ENCODE measurements at places on chromosomes 6 and 20.

DNA sequence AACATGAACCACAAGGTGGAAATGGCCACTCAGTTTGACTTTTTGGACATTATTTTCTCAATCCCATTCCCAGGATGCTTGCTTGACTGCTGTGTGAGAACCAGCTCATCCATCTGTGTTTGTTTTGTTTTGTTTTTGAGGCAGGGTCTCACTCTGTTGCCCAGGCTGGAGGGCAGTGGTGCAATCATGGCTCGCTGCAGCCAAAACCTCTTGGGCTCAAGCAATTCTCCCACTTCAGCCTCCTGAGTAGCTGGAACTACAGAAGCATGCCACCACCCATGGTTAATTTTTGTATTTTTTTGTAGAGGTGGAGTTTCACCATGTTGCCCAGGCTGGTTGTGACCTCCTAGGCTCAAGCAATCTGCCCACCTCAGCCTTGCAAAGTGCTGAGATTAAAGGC is 166.0 kb upstream of the CDH4 start:
- no peak for DNase-seq

- DNase-seq = no peak
Observed at GRCh38 chr6:87923389-87924050, 124.1 kb upstream of the SPACA1 start.

GRCh38 chr20:7765221-7765620 is 175.0 kb downstream of the HAO1 start:
- no peak for DNase-seq

- DNase-seq = no peak
Observed at GRCh38 chr6:166658115-166658791, 31.2 kb upstream of the RPS6KA2 start.

- DNase-seq = peak; percentile 81
Observed at GRCh38 chr6:122184401-122184827, 215.0 kb upstream of the HSF2 start.

DNA sequence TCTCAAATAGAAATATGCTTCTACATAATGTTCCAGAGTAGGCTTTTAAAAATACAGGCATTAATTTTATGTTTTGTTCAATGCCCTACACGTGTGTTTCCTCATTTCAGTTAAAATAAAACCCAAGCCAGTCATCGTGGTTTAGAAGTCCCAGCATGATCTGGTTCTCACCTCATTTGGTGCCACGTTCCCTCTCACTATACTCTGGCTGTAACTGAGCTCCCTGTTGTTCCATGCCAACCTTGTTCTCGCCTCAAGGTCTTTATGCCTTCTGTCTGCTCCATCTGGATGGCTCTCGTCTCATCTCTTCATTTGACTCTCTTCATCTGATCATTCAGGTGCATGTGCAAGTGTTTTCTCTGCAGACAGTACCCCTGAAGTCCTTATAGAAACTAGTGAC is 32.6 kb downstream of the HDGFL1 start:
- DNase-seq = no peak

GRCh38 chr20:6579824-6580223 is 187.7 kb upstream of the BMP2 start:
- DNase-seq = no peak

GRCh38 chr6:132041706-132042105 is 90.5 kb upstream of the CCN2 start:
- no peak for DNase-seq

- no peak for DNase-seq
Observed at GRCh38 chr20:2655331-2656116, 3.1 kb downstream of the NOP56 start.

DNA sequence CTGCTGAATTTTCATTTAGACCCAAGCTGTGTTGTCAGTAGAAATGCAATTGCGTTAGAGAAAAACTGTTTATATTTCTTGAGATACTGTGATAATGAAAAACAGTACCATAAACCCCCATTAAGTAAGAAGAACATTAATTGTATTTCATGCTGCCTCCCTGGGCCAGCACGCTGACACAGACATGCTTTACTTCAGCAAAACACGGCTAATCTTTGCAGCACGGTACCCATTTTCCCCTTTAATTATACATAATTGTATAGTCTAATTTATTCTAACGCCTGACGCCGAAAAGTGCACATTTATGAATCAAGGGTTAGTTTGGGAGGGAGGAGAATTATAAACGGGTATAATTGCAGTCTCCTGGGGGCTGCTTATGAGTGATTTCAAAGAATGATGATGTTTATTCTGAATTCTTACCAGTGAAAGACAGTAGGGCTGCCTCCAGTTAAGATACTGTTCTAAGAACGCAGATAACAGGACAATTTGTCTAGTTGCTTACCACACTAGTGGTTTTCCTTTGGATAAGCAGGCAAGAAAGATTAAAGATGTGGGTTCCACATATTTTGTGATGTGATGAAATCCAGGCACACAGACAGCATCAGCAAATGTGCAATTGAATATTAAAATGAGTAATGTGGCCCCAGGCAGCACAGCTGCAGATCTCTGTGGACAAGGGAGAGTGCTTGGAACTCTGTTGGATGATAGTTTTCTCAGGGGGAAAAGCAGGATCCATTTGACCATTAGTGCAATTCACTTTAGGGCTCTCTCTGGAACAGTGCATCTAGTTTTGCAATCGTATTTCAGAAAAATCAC is 4.7 kb upstream of the SULF2 start:
- DNase-seq = peak; percentile 88

- no peak for DNase-seq
Observed at GRCh38 chr6:116941727-116942126, 64.7 kb downstream of the RFX6 start.

DNA sequence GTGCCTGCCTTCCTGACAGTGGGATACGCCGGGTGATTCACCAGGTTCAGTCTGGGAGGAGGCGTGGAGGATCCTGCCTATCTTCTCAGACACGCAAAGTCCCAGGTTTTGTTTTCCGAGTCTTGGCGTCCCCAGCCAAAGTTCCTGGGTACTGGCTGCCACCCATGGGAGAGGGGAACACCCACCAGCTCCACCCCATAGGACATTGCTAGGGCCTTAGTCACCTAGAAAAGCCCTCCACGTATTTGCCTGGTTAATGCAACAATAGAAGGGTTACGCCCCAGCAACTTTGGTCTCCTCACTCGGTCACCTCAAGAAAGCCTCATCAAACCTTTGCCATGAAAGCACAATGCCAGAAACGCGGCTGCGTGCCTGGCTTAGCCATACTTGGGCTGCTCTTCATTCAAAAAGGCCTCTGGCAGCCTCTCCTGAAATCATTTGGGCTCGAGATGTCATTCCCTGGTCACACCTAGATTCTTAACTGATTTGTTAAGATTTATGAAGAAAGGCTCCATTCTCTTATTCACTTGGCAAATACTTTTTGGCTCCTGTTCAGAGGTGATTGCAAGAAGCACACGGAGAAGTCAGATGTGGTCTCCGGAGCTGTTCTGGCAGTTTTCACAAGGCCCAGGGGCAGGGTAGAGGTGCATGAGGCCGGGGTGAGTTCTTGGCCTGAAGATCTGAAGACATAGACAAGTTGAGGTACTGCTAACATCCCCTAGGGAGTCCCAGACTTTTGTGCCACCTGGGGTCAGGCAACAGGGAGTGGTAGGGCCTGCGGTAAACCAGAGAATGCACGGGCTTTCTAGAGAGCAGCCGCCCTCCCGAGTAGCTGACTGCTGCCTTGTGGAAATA is 35.5 kb upstream of the ZNF133 start:
- no peak for DNase-seq

DNA sequence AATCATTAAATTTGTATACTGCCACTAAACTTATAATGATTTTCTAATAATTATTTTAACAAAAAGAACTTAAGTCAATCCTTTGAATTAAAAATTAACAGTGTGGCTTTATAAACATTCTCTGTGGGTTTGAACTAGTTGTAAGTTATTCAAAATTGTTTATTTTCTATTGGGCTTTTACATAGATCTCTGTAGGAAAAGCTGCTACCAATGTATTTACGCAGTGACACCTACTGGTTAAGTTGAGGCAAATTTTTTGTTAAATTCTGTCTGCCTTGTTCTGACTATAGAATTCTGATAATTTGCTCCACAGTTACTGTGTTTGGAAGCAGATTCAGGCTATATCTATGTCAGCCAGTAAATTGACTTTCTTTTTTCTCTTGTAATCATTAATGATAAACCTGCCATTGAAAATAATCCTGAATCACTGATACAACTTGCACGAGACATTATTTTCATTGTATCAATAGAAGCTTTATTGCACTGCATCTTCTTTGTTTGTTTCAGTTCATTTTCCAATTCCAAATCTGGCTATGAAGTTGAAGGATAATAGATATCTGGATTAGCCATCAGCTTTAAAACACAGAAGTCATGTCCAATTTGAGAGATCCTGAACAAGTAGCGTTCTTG is 66.0 kb upstream of the UTRN start:
- DNase-seq = peak; percentile 81

DNA sequence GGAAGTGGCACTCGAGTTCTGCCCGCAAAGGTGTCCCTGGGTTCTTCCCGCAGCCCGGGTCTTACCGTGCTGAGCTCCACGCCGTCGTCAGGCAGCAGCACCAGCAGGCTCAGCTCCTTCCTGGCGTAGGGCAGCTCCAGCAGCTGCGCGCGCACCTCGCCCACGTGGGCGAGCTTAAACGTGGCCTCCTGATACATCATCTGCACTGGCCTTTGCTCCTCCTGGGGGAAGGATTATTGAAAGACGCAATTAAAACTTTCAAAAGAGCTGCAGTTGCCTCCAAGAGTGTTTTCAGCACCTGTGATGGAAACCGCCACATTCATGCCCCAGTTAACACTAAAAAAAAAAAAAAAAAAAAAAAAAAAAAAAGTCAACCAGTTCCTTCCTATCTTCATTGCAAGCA is 11.3 kb downstream of the SERPINB9 start:
- DNase-seq = no peak

GRCh38 chr20:38125157-38126056 is 39.7 kb downstream of the TGM2 start:
- DNase-seq = no peak

DNA sequence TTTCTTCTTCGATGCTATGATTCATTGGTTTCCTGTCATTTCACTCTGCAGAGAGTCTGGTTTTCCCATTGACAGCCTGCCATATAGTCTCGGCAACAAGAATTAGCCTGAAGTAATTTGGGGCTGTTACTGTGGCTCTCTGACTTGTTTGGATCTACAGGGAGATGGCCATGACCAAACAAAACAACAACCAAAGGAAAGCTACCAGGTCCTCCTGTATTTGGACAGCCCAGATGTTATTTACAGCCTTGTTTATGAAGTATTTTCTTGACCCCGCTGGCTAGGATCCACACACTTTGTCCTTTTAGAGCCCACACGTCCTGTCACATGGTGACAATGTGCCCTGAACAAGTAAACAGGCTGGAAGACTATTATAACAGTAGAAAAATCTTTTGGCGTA is 111.4 kb upstream of the PREP start:
- DNase-seq = no peak

DNA sequence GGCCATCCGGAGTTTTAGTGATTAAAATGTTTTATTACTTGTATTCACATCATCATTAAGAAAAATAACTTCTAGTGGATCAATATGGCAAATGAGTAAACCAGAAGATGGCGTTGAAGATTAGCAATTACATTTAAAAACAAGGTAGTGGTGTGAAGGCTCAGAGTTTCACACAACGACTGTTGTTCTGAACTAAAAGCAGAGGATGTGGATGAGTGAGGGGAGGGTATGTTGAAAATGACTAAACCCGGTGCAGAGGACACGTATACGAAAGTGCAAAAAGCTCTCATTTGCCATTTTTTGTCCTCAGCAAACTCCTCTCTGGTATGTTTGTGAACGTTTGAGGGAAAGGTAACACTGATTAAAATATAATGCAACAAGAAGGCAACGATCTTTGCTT is 1.9 kb upstream of the IRF4 start:
- no peak for DNase-seq

DNA sequence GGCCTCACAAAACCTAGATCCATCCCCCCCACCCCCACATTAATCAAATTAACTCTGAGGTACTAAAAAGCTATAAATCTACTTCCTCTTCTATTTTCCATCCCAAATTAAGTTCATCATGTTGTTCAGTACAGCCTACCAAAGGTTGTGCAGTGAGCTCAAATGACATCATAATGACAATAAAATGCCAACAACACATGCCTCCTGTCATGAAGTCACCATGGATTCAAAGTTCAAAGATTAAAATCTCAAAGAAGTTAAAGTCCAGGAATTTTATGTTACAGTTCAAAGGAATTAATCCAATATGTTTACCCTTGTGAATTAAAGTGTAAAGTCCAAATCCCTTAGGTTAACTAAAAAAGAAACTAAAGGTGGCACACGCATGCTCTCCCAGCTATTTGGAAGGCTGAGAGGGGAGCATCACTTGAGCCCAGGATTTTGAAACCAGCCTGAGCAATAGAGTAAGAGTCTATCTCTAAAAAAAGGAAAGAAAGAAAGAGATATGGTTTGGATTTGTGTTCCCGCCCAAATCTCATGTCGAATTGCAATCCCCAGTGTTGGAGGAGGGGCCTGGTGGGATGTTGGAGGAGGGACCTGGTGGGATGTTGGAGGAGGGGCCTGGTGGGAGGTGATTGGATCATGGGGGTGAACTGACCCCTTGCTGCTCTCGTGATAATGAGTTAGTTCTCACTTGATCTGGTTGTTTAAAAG is 25.7 kb upstream of the SIRT5 start:
- DNase-seq = no peak

DNA sequence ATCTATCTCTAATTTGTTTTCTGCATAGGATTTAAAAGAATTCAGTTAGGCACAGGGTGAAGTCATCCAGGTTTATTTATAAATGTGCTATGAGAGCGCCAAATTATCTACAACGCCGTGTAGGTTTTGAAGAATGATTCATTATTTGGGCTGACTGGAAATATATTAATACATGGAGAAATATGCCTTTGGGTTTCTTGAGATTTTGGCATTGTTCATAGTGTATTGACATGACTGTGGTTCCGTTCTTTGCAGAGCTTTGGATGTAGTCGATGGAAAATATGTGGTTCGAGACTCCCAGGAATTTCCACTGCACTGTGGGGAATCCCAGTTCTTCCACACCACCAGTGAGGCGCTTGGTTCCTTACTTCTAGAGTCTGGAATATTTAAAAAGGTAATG is 90.9 kb downstream of the CRYBG1 start:
- DNase-seq = no peak

- DNase-seq = no peak
Observed at GRCh38 chr20:12057778-12058177, 140.1 kb downstream of the BTBD3 start.

DNA sequence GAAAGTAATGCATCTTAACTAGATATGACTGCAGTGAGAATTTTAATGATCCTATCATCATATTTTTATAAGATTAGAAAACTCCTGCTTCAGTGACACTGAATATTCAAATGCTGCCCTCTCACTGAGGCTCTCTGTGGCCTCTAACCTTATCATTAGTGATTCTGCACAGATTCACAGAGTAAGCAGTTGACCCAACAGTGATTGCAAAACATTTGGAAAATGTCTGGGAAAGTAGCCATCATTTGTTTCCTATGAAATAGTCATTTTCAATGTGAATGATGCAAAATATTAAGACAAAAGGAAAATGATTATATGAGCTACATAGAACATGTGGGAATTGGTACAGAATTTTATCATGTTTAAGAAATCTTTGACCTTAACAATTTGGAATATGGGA is 210.3 kb downstream of the TBX18 start:
- peak; percentile 69 for DNase-seq

- no peak for DNase-seq
Observed at GRCh38 chr6:99618649-99619408, 12.2 kb downstream of the PRDM13 start.

- peak; percentile 84 for DNase-seq
Observed at GRCh38 chr20:208942-209566, 18.0 kb upstream of the DEFB129 start.

- no peak for DNase-seq
Observed at GRCh38 chr6:40537446-40537845, 49.7 kb downstream of the LRFN2 start.
